ENCODE measurements at places on chromosomes 1 and 21.

- no peak for DNase-seq
Measured at GRCh38 chr1:39852876-39853275, 30.4 kb downstream of the TRIT1 start.

- DNase-seq, result no peak
Measured at GRCh38 chr1:9350013-9350908, 57.6 kb downstream of the SPSB1 start.

DNA sequence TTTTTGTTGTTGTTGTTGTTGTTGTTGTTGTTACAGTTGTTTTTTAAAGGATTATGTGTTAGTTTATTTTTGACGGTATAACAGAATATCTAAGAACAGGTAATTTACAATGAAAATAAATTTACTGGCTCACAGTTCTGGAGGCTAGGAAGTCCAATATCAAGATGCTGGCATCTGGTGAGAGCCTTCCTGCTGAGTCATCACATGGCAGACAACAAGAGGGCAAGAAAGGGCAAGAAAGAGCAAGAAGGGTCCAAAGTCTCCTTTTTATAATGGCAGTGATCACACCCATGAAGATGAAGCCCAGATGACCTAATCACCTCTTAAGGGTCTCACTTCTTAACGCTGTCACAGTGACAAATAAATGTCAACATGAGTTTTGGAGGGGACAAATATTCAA is 142.1 kb downstream of the NEGR1 start:
- no peak for DNase-seq

DNA sequence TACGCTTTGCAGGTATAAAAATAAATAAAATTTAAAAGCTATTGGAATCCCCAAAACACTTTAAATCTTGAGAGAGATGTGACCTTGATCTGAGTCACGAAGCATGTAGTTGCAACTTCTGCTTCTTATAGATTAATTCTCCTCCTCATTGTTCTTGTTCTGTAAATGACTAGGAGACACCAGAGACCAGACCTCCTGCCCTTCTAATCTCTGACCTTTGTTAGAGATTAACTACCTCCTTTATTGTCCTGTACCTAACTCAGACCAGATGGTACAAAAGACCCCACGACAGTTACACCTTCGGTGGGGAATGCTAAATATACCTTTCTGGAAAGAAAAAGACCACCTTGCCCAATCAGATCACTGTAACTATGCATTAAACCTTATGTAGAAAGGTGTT is 76.9 kb upstream of the NEK2 start:
- DNase-seq, result no peak

DNA sequence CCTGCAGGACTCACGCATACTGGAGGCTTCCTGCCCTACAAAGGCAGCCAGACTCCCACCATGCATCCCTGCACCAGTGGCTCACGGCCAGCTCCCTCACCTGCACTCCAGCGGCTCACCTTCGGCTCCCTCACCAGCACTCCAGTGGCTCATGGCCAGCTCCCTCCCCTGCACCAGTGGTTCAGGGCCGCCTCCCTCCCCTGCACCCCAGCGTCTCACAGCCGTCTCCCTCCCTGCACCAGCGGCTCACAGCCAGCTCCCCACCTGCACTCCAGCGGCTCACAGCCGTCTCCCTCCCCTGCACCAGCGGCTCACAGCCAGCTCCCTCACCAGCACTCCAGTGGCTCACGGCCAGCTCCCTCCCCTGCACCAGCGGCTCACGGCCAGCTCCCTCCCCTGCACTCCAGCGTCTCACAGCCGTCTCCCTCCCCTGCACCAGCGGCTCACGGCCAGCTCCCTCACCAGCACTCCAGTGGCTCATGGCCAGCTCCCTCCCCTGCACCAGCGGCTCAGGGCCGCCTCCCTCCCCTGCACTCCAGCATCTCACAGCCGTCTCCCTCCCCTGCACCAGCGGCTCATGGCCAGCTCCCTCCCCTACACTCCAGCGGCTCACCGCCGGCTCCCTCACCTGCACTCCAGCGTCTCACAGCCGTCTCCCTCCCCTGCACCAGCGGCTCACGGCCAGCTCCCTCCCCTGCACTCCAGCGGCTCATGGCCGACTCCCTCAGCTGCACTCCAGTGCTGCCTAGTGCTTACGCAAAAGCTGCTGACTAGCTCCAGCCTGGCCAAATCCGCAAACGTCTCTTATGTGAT is 324.5 kb downstream of the NPHP4 start:
- DNase-seq, result no peak

- DNase-seq, result no peak
Measured at GRCh38 chr1:92075311-92075710, at the start of gene SETSIP. TSS of gene SETSIP (minus strand) at chr1:92075411. CDS start at chr1:92075411, 0 bp downstream.

DNA sequence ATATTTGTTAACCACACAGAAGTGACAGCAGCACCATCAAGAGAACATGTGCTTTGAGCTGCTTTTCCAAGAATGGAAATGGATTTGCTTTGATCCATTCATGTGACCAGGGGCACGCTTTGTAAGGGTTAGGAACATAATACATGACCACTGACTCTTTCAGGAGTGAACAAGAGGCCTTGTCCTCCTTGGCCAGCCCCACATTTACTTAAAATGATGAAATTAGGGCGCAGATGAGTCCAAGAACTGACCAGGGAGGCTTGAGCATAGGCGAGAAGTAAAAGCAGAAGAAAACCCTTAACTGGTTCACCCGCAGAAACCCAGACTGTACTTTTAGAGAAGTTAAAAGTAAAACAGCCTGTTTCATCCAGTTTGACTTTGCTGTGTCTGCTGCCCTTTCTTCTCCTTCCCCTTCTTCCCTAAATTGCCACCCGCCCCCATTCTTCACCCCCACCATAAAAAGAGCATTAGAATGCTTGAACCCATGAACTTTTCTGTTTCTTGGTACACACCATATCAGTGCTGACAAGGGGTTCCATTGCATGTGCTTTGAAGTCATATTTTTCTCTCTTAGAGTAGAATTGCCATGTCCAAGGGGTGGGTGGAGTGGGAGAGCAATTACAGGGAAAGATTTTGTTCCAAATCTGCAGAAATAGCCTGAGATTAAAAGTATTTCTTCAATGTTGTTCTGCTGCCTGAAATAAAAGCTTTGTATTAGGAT is 2.6 kb upstream of the GLUL start:
- peak; percentile 43 for DNase-seq

GRCh38 chr21:28148400-28149064 is 844.1 kb downstream of the LTN1 start:
- peak; percentile 38 for DNase-seq

- no peak for DNase-seq
Measured at GRCh38 chr1:40391688-40392145, 18.2 kb downstream of the SMAP2 start.

- no peak for DNase-seq
Measured at GRCh38 chr1:56125316-56125715, 454.0 kb downstream of the PLPP3 start.

DNA sequence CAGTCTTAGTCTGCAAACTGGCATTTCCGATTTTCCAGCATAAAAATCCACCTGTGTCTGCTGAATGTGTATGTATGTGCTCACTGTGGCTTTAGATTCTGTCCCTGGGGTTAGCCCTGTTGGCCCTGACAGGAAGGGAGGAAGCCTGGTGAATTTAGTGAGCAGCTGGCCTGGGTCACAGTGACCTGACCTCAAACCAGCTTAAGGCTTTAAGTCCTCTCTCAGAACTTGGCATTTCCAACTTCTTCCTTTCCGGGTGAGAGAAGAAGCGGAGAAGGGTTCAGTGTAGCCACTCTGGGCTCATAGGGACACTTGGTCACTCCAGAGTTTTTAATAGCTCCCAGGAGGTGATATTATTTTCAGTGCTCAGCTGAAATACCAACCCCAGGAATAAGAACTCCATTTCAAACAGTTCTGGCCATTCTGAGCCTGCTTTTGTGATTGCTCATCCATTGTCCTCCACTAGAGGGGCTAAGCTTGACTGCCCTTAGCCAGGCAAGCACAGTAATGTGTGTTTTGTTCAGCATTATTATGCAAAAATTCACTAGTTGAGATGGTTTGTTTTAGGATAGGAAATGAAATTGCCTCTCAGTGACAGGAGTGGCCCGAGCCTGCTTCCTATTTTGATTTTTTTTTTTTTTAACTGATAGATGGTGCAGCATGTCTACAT is 2.5 kb upstream of the OLFML3 start:
- DNase-seq, result no peak

- DNase-seq, result no peak
Measured at GRCh38 chr1:8374812-8375211, 56.9 kb downstream of the SLC45A1 start.

DNA sequence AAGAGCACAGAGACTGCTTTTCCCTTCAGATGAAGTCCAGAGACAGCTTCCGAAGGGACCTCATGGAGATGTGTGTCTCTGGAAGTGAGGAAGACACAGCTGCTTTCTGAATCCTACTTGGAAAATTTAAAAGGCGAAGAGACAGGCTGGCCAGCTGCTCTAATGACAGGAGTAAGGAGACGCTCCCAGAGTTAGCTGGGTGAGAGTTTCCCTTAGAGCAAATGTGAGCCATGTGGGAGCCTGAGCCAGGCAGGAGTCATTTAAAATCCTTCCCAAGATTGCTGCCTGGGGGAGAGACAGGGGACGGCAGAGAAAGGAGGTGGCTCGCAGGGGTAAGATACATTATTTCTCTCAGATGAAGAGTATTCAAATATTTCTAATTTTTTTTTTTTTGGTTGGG is 53.1 kb downstream of the ZNF326 start:
- no peak for DNase-seq

DNA sequence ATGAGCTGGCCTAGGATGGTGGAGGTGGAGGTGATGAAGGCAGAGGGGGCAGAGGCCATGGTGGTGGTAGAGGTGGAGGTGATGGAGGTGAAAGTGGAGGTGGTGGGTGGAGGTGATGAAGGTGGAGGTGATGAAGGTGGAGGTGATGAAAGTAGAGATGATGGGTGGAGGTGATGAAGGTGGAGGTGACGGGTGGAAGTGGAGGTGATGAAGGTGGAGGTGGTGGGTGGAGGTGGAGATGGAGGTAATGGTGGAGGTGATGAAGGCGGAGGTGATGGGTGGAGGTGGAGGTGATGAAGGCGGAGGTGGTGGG is 19.7 kb upstream of the NPHP4 start:
- no peak for DNase-seq

GRCh38 chr1:3456964-3457909 is 2.8 kb downstream of the ARHGEF16 start:
- DNase-seq, result no peak

GRCh38 chr1:232346844-232347243 is 283.1 kb downstream of the SIPA1L2 start:
- DNase-seq, result no peak

DNA sequence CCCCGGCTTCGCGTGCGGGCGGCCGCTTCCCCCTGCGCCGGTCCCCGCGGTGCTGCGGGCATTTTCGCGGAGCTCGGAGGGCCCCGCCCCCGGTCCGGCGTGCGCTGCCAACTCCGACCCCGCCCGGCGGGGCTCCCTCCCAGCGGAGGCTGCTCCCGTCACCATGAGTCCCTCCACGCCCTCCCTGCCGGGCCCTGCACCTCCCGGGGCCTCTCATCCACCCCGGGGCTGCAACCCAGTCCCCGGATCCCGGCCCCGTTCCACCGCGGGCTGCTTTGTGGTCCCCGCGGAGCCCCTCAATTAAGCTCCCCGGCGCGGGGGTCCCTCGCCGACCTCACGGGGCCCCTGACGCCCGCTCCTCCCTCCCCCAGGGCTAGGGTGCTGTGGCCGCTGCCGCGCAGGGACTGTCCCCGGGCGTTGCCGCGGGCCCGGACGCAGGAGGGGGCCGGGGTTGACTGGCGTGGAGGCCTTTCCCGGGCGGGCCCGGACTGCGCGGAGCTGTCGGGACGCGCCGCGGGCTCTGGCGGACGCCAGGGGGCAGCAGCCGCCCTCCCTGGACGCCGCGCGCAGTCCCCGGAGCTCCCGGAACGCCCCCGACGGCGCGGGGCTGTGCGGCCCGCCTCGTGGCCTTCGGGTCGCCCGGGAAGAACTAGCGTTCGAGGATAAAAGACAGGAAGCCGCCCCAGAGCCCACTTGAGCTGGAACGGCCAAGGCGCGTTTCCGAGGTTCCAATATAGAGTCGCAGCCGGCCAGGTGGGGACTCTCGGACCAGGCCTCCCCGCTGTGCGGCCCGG is 159.2 kb downstream of the RUNX1 start:
- DNase-seq, result peak; percentile 46

GRCh38 chr1:53475664-53476063 is 16.5 kb downstream of the DMRTB1 start:
- DNase-seq, result no peak

DNA sequence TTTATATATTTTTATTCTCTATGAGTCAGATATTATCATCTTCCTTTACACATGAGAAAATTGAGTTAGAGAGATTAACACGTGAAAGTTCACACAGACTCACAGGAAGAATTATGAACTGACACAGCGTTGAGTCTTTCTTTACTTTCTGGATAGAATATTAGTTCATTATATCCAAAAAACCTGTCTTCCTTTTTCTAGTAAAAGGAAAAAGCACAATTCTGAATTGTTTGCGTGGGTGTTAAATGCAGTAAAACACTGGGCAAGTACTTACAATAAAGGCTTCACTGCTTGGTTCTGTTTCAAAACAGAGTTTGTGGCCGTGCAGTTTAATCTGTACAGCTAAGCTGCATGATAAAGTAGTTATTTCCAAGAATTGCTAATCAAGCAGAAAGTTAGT is 10.8 kb downstream of the MAGI3 start:
- no peak for DNase-seq

- no peak for DNase-seq
Measured at GRCh38 chr1:153567621-153568366, 2.1 kb upstream of the S100A2 start.

DNA sequence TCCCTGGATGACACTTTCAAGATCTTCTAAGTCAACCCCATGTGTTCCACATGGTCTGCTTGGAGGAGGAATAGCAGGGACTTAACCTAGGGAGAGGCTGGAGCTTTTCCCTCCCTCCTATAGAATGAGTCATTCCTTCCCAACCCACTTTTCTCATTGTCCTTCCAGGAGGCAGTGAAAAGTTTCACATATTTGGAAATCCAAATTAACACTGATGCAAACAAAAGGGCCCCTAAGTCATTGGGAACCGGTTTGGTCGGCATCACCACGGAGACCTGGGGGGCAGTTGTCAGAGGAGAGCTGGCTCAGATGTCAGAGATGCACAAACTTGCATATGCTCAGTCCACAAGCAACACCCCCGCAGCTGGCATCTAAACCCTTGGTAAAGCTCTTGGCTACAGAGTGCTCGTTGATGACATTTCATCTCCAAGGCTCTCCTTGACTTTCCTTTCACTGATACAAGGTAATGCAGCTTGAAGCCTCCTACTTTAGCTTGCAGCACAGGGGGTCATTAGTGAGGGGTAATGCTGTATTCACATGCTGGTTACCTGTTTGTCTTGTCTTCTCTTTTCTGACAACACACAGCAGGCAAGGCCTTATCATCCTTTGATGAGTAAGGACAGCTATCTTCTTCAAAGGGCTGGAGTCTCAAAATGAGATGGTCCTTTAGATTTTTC is 12.3 kb upstream of the LRRC8D start:
- no peak for DNase-seq
